ENCODE measurements at places on chromosomes 16 and 17.

- DNase-seq, result no peak
Observed at GRCh38 chr17:21512307-21513011, 136.3 kb downstream of the KCNJ12 start.

DNA sequence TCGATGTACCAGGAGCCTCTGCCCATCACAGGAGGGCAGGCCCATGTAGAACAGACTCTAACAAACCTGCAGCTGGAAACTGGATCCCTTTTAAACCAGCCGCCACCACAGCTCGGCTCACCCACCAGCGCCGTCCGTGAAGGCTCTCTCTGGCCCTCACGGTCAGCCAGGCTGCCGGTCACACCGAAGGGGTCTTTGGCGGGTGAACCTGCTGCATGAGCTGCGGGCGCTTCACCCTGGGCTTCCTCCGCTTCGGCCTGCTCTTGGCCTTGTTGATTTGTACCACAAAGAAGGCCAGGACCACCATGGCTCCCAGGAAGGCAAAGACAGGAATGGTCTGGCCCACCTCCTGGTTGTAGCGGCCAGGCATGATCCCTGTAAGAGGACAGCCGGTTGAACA lies 11.7 kb upstream of the SLC38A8 start:
- no peak for DNase-seq

DNA sequence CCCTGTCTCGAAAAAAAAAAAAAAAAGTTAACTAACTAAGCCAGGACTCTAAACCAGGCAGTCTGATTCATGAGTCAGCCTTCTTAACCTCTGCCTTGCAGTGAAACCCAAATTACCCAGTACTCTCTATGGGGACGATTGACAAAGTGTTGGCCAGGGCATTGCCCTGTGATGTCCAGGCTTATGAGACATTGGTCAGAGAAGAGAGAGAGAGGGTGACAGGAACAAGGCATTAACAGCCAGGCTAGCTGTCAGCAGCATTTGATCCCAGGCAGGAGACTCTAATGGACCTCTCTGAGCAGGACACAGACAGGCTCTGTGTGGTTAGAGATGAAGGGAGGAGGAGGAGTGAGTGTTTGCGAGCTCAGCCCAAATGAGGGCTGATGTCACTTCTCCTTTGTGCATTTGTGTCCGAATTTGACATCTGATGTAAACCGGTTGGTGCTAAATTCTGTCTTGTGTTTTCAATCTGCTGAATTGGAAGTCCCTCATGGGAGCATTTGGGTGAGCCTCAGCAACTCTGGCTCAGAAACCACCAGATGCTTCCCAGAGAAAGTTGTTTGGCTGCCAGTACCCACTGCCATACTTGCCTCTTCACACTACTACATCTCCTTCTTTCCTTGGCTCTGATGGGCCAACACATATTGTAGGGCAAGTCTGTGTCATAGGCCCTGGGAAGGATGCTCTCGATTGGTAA lies 4.3 kb upstream of the MYL4 start:
- DNase-seq, result no peak

GRCh38 chr17:1137465-1137894 lies 42.3 kb downstream of the ABR start:
- no peak for DNase-seq

GRCh38 chr17:77119668-77120301 lies 21.0 kb upstream of the SEC14L1 start:
- DNase-seq, result no peak

DNA sequence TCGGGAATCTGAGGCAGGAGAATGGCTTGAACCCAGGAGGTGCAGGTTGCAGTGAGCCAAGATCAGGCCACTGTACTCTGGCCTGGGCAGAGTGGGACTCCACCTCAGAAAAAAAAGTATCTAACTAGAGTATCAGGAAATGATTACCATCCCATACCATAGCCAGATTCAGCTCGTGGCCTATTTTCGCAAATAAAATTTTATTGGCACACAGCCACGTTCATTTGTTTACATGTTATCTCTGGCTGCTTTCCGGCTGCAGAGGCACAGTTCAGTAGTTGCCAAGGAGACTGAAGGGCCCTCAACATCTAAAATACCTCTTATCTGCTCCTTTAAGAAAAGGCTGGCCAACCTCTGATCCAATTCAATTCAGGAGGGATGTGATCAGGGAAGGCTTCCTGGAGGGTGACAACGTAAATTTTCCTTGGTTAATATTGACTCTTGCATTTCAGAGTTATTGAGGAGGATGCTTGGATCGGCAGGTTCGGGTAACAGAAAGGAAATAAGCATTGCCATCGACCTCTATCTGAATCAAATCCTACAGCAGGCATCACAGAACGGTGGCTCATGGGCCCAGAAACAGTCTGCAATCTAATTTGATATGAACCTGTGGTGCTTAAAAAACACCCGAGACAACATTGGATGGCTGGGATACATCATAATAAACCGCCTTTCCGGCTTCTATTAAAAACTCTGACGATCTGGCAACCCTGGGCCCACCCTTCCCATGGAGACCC lies 73.8 kb downstream of the XYLT1 start:
- DNase-seq, result no peak

GRCh38 chr17:61285526-61286320 lies 113.9 kb upstream of the TBX2 start:
- no peak for DNase-seq

GRCh38 chr16:67164599-67165061 lies at the start of gene HSF4:
HSF4 (plus strand) TSS chr16:67164745; CDS start chr16:67164812, 67 bp downstream.
- DNase-seq, result no peak

DNA sequence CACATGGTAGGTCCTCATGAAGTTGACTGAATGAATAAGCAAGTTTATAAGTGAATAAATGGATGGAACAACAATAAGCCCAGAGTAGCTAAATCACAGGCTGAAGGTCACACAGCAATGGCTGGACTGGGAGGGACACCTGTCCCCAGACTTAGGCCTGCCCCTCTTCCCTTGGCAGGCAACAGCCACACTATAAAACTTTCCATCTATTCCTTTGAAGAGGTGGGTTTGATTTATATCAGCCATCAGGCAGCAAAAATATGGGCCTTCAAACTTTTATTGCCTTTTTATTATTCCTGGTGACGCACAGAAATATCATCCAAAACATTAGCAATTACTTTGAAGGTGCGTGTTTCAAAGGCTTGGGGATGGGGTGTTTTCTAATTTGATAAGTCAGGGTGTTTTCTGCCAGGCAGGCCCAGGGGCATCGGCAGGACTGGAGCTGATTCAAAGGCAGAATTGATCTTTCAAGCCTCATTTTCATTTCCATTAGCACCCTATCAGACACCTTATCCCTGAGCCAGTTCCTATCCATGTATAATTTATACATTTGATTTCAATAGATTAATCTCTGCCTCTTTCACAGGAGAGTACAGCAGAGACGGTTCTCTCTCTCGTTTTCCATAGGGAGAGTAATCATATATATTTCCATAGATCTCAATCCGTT lies 67.2 kb upstream of the LYRM9 start:
- DNase-seq, result no peak

DNA sequence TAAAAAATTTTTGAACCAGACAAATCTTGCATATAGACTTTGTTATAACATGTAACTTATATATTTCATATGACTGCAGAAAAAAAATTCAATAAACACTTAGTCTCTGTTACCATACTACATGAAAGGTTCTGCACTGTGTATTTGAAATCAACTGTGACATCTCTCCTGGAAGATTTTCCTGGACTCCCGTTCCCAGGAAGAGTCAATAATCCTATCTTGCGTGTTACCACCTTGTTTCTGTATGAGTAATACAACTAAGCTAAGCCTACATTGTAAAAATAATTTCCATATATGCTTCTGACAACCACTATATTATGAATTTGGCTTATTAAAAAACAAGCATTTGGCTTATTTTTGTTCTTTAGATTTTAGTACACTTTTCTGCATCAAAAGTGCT lies 665.6 kb upstream of the SOX9 start:
- DNase-seq, result no peak

DNA sequence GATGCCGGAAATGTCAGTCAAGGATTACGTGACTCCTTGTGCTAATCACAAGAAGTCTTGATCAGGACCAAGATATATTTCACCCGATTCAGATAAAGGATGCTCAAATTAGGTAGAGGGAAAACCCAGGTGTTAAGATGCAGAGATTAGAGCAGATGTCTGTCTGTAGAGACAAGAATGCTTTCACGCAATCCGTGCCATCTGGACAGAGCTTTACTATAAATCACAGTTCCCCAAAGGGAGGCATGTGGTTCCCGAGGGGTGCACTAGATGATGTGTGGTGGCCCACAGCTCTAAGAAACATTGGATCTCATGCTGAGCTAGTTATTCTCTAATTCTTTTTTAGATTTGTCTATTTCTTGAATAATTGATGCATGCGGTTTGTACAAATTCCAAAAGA lies 9.8 kb upstream of the MAP3K14 start:
- DNase-seq, result no peak
